ENCODE measurements at places on chromosomes 1 and 21. TPM values are rescaled to one million over a fixed set of nuclear protein-coding genes. Genes with fewer than 3 reads are reported as not detected.

DNA sequence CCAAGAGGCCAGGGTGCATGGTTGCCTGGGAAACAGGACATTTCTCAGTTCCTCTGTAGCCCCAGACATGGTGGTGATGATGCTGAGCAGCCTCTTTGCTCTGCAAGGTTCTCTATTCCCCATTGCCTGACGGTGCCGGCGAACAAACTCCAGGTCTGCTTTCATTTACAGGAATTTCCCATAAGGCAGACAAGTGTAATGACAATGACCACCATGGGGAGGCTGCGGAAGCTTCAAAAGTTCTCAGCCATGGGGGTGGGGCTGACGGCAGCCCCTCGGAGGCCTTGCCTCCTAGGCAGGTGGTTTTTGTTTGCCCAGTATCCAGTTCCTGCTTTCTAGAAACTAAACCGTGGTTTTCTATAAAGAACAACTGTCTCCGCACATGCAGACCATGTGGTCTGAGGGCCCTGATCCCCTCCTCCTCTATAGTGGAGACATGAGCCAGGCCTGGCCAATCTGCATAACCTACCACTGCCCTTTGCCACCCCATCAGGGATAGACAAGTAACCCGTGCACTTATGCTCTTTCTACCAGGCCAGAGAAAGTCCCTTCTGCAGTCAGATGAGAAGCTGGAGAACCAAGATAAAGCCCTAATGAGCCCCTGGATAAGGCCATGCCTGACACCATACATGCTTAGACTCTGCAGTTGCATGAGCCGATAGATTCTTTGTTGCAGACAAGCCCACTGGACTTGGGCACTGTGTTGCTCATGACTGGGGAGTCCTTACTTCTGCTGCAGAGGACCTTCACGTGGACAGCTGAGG is 54.1 kb downstream of the LDLRAD2 start:
- H3K36me3 ChIP-seq, result peaks cover 33% of the 10 kb centered on the region
- no peaks in the 10 kb centered on the region for H3K27me3 ChIP-seq
- H3K4me3 ChIP-seq, result no peak overlapping the region

- peaks cover 3% of the 10 kb centered on the region for H3K27me3 ChIP-seq
- H3K27ac ChIP-seq, result no peak overlapping the region
- DNase-seq, result no peak
- no peak overlapping the region for H3K4me3 ChIP-seq
- H3K36me3 ChIP-seq, result no peaks in the 10 kb centered on the region
These were observed 113.4 kb downstream of the ERG start for GRCh38 chr21:38384675-38385426.

CFAP74 gene
- 0.93 TPM for total RNA-seq

DNA sequence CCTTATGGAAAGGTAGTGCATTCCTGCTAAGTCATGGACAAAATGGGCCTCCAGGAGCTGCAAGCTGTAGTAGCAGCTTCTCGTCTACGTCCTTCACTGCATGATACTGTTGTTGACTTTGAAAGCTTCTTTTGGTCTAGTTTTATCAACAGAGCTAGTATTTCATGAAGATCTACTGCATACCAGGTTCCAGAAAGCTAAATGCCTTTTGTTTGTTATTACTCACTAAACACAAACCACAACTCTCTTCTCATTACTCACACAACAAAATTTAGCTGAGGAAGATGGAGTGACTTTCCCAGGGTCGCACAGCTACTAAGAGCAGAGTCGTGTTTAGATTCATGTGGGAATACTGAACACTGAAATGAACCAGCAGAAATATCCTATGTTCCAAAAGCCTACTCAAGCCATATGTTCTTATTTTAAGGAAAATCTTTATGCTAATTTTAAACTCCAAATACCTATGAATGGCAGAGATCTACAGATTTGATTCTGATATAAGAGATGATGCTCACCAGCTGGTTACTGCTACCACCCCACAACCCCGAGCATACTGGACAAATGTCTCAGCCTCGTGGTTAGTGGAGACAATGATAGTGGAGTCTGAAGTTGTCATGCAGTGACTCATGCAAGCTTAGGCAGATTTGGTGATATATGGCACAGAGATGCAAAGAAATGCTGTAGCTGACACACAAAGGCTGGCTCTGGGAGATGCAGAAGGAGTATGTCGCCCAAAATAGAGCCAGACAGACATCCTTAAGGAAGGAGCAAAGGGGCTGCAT is 20.6 kb downstream of the PGBD2 start:
- no peaks in the 10 kb centered on the region for H3K27me3 ChIP-seq
- no peak for DNase-seq
- no peak overlapping the region for H3K4me3 ChIP-seq
- H3K4me1 ChIP-seq, result peaks cover 20% of the 10 kb centered on the region
- peak overlapping the region; percentile 20 for H3K27ac ChIP-seq

PTGS2 gene
- 0.38 TPM for total RNA-seq

DNA sequence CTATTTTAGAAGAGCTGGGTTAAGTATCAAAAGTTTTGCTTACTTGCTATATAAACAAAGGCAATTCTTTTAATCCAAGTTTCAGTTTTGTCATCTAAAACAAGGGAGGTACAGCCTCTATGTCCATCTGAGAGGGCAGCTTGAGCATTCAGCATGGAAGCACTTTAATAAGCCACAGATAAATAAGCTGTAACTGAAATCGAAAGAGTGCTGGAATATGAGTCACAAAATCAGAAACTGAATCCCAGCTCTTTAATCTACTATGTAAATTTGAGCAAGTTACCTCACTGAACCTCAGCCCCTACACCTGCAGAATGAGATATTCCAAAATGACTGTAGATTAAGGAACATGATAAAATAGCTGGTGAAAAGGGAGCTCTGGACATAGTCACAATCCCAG is 80.0 kb upstream of the HP1BP3 start:
- DNase-seq, result no peak
- H3K27ac ChIP-seq, result no peak overlapping the region
- no peaks in the 10 kb centered on the region for H3K4me1 ChIP-seq
- H3K36me3 ChIP-seq, result peaks cover 3% of the 10 kb centered on the region

- peaks cover 17% of the 10 kb centered on the region for H3K4me1 ChIP-seq
- DNase-seq, result peak; percentile 60
- no peak overlapping the region for H3K27ac ChIP-seq
- H3K4me3 ChIP-seq, result no peak overlapping the region
- H3K36me3 ChIP-seq, result no peaks in the 10 kb centered on the region
These were observed 26.4 kb downstream of the FOXO6 start for GRCh38 chr1:41387667-41388091.

GRCh38 chr1:93178418-93178817 is 1.8 kb downstream of the TMED5 start:
- peak overlapping the region; percentile 96 for H3K4me3 ChIP-seq
- peaks cover 13% of the 10 kb centered on the region for H3K4me1 ChIP-seq
- peaks cover 8% of the 10 kb centered on the region for H3K36me3 ChIP-seq
- H3K27ac ChIP-seq, result no peak overlapping the region
- H3K27me3 ChIP-seq, result no peaks in the 10 kb centered on the region
- no peak for DNase-seq

TAL1 gene
- not detected for total RNA-seq

DNA sequence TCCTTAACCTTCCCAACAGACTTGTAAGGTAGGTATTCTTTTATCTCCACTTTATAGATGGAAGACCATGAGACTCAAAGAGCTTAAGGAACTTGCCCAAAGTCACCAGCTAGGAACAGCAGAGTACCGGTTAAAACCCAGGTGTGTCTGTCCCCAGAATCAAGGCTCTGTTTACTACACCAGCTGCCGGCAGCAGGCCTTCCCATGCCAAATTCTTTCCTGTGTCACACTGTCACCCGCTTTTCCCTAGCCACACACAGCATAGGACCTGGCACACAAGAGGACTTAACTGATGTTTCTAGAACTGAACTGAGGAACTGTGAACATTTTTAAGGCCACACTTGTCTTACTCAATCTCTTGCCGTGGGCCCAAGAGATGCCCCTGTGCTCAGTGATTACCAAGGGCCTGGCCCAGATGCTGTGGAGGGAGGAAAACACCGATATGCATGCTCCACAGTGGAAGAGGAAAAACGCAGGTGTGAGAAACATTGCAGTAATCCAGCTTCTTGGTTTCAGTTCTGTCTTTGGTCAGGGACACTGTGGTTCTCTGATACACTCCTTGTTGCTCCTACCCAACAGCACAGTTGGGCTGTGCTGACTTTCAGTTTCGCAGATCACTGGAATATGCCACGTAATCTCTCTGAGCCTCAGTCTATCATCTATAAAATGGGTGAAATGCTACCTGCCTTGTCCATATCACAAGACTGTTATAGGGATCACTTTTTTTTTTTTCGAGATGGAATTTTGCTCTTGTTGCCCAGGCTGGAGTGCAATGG is 13.9 kb upstream of the LY9 start:
- H3K4me1 ChIP-seq, result peaks cover 19% of the 10 kb centered on the region
- H3K4me3 ChIP-seq, result no peak overlapping the region
- H3K36me3 ChIP-seq, result no peaks in the 10 kb centered on the region
- peak overlapping the region; percentile 98 for H3K27ac ChIP-seq
- H3K27me3 ChIP-seq, result no peaks in the 10 kb centered on the region

- H3K27me3 ChIP-seq, result no peaks in the 10 kb centered on the region
- peaks cover 4% of the 10 kb centered on the region for H3K4me1 ChIP-seq
- no peak overlapping the region for H3K27ac ChIP-seq
- DNase-seq, result no peak
- no peak overlapping the region for H3K4me3 ChIP-seq
These were observed 200.6 kb upstream of the CACYBP start for GRCh38 chr1:174799136-174799479.

- H3K4me3 ChIP-seq, result no peak overlapping the region
- no peaks in the 10 kb centered on the region for H3K36me3 ChIP-seq
- no peak for DNase-seq
- peaks cover 8% of the 10 kb centered on the region for H3K27me3 ChIP-seq
- no peak overlapping the region for H3K27ac ChIP-seq
- peaks cover 11% of the 10 kb centered on the region for H3K4me1 ChIP-seq
These were observed 351.6 kb upstream of the PLXNA2 start for GRCh38 chr1:208595745-208596144.

- peaks cover 18% of the 10 kb centered on the region for H3K4me1 ChIP-seq
- H3K36me3 ChIP-seq, result no peaks in the 10 kb centered on the region
- peaks cover 8% of the 10 kb centered on the region for H3K27me3 ChIP-seq
- H3K4me3 ChIP-seq, result no peak overlapping the region
- H3K27ac ChIP-seq, result no peak overlapping the region
- DNase-seq, result no peak
These were observed 3.7 kb upstream of the FABP3 start for GRCh38 chr1:31376375-31377134.

DNA sequence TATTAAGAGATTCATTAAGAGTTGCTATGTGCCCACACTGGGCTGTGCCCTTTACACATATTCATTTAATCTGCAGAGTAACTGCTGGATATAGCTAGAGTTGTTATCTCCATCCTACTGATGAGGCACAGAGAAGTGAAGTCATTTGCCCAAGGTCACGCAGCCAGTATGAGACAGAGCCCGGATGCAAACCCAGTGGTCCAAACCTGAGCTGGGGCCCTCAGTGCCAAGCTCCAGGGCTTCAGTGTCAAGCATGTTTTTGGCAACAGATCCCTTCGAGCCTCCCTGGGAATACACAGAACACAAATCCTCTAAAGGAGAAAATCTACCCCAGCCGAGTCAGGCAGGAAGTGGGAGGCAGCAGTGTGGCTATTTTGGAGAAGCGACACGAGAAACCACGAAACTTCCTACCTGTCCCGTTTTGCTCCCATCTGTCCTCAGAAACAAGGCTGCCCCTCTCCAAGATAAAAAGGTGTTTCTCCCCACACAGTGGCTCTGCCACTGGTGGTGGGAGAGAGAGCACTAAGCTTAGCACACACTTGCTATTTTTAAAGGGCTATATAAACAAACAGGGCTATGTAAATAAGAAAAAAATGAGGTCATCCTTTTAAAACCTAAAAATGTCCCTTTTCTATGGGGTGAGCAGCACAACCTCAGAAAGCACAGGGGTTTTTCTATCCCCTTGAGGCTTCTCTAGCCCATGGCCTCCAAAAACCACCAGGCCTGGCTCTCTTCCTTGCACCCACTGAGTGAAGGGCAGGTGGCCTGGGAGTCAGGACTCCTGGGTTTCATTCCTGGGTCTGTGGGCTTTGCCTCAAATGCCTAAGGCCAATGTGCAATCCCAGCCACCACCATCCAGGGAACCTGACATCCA is 138.6 kb upstream of the EDN2 start:
- no peak for DNase-seq
- H3K27me3 ChIP-seq, result peaks cover 12% of the 10 kb centered on the region
- no peak overlapping the region for H3K4me3 ChIP-seq
- peaks cover 10% of the 10 kb centered on the region for H3K4me1 ChIP-seq

PDZK1 gene
- 25.0 TPM for total RNA-seq

DNA sequence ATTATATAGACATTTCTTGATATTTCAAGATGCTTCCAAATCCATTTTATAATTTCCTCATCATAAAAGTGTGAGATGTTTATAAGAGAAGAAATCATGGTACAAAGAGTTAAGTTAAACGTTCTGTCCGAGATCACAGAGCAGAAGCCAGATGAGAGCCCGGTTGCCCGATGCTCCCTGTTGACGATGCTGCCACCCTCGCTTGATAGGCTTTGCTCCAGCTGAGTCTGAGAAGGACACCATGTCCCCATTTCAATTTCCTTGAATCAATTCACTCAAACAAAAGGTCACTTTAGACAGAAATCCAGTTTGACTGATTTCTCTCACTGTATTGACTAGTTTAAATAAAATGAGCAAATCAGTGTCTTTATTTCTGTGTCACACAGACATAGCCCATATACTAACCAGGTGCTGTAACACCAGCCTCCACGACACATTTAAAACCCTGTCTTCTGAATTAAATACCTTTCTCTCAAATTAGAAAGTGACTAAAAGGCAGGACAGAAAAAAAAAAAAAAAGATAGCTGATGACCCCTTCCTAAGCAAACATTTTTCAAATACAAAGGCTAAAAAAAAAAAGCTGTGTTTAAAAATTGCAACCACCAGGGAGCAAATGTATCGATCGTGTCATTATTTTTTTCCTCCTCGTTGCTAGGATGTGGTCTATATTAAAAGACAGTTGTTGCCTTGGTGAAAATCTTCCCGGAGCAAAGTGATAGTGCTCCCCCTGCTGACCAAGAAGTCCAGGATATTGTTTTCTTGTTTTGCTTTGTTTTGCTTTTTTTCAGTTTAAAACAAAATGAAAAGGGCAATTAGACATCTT is 35.2 kb downstream of the DNASE2B start:
- H3K4me3 ChIP-seq, result no peak overlapping the region
- H3K27me3 ChIP-seq, result no peaks in the 10 kb centered on the region
- peak overlapping the region; percentile 85 for H3K27ac ChIP-seq
- peaks cover 18% of the 10 kb centered on the region for H3K4me1 ChIP-seq
- peaks cover 15% of the 10 kb centered on the region for H3K36me3 ChIP-seq

Data from progenitor cell of endocrine pancreas (in vitro differentiated cells).